Renal cortical epithelial cell (primary cell): ENCODE measurements at places on chromosomes 2 and 18.

- peak; percentile 1 for DNase-seq
Observed at GRCh38 chr18:64090876-64091275, 58.0 kb downstream of the LINC00305 start.

DNA sequence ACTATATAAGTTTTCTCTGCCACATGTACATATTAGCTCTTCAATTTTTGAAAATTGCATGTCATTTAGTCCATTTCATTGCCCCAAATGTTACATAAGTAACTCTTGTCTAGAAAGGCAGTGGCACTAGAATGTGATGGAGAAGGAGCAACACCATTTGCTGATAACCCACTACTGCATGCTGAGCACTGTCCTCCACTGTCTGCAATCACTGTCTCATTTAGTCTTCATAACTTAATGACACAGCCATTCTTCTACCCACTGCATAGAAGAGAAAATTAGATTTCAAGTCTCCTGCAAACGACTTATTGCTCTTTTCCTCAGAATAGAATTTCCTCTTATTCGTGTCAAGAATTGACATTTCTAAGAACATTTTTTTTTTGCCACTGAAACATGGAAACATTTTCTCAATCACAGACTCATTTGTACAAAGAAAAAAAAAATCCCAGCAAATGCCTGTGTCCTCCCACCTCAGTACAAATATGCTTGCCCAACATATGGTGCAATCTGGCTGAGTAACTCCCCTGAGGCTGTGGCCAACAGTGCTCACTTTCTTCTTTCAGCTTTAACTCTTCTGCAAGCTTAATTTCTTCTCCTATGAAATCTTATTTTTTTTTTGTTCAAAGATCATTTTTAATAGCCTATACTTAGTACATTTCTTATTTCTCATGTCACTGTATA is 768.6 kb upstream of the HS6ST1 start:
- peak; percentile 22 for DNase-seq

GRCh38 chr2:170052151-170052550 is 125.8 kb upstream of the MYO3B start:
- peak; percentile 1 for DNase-seq

DNA sequence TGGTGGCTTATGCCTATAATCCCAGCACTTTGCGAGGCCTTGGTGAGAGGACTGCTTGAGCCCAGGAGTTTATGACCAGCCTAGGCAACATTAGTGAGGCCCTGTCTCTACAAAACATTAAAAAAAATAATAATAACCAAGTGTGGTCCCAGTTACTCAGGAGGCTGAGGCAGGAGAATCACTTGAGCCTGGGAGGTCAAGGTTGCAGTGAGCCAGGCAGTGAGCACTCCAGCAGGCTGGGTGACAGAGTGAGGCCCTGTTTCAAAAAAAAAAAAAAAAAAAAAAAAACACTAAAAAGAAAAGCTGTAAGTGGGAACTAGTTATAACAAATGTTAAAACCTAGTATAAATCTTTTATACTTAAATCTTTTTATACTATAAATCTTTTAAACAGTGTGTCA is 146.2 kb upstream of the ITGA4 start:
- DNase-seq = no peak

DNA sequence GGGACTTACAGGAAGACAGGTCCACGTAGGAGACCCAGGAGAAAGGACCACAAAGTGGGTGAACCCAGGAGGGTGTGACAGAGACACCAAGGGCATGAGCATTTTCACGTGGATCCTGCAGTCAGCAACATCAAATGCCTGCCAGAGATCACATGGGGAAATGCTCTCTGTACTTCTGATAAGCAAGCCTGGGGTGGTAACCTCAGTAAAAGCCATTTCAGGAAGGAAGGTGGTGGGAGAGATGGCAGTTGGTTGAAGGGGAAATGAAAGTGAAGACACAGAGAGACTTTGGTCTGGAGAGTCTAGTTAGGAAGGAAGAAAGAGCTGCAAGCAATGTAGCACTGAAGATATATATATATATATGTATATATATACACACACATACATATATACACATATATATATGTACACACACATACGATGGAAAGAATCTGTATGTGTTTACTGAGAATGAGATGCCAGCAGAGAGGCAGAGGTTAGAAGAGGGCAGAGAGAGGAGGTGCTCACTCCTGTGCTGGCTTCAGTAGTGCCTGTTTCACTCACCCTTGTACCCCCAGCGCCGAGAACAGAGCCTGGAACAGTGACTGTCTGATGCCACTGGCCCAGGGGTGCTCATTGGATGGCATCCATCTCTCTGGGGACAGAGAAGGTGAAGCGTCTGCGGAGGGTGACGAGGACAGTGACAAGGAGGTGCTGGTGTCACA is 314.9 kb downstream of the AFF3 start:
- no peak for DNase-seq

DNA sequence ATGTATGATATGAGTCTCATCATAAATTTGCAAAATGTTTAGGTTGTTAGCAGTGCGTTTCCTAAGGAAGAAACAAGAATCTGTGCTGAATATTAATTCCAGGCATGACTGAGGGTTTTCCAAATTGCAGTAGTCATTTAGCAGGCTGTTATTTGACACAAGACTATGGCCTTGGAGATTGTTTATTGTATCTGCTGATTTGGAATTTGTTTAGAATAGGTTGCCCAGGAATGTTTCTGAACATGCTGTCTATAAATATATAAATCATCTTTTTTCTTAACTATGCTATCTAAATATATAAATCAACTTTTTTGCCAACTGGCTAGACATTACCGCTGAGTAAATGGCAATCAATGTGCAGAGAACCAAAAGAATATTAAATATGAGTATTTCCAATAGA is 90.9 kb downstream of the DOK6 start:
- DNase-seq = no peak

- DNase-seq = no peak
Observed at GRCh38 chr2:40511661-40512213, 59.8 kb upstream of the SLC8A1 start.

DNA sequence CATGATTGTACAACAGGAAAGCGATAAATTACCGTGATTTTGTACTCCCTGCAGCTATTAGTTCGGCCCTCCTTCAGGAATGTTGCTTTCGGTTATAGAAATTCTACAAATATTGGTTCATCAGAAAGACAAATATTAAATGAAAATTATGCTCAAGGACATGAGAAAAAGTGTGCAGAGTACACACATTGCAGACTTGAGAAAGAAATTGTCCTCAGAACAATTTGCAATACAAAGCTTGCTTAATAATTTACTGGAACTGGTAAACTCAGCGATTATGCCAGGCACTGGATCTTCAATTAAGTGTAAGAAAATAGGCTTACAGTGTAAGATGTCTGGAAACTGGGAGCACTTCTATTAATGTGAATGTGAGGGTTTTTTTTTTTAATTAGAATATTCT is 45.9 kb downstream of the ABCG8 start:
- peak; percentile 51 for DNase-seq

DNA sequence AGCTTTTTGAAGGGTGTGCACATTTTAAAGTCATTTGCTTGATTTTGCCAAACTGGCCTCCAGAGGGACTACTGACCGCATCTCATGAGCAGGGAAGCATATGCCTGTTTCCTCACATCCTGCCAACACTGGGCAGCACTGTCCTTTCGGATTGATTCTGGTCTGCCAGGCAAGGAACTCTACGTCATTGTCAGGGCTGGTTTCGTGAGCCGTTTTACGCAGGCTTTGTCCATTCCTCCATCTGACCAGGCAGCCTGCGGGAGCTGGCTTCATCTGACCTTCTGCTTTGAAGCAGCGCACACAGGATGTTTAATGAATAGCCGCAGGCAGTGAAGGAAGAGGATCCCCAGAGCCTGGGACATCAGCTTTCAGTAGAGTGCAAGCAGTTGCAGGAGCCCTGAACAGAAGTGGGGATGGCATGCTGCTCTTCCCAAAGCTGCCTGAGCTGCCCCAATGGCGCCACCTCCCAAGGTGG is 46.3 kb upstream of the SEMA4C start:
- no peak for DNase-seq

GRCh38 chr2:161400076-161400475 is 16.0 kb upstream of the TBR1 start:
- no peak for DNase-seq

- DNase-seq = no peak
Observed at GRCh38 chr2:120715941-120716340, 19.7 kb upstream of the GLI2 start.

- DNase-seq = no peak
Observed at GRCh38 chr18:80250740-80251364, 3.5 kb upstream of the PARD6G start.

DNA sequence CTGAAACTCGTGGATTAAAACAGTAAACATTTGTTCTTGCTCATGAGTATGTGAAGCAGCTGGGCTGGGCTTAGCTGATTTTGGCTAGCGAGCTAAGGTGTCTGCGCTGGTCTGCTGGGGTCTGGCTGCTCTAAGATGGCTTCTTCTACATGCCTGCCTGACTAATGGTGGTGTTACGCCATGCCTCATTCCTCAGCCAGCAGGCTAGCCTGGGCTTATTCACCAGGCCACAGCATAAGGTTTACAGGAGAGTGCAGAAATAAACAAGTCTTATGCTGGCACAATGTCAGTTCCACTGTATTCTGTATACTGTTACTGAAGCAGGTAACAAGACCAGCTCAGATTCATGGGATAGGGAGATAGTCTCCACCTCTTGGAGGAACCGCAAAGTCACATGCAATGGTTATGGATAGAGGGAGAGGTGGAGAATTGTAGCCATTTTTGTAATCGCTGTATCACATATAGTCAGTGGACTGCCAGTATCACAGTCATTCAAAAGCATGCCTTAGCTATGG is 80.0 kb downstream of the RHBDD1 start:
- DNase-seq = peak; percentile 62
